ENCODE measurements at places on chromosomes 7 and 10. TPM values are rescaled to one million over a fixed set of nuclear protein-coding genes. Genes with fewer than 3 reads are reported as not detected.

DNA sequence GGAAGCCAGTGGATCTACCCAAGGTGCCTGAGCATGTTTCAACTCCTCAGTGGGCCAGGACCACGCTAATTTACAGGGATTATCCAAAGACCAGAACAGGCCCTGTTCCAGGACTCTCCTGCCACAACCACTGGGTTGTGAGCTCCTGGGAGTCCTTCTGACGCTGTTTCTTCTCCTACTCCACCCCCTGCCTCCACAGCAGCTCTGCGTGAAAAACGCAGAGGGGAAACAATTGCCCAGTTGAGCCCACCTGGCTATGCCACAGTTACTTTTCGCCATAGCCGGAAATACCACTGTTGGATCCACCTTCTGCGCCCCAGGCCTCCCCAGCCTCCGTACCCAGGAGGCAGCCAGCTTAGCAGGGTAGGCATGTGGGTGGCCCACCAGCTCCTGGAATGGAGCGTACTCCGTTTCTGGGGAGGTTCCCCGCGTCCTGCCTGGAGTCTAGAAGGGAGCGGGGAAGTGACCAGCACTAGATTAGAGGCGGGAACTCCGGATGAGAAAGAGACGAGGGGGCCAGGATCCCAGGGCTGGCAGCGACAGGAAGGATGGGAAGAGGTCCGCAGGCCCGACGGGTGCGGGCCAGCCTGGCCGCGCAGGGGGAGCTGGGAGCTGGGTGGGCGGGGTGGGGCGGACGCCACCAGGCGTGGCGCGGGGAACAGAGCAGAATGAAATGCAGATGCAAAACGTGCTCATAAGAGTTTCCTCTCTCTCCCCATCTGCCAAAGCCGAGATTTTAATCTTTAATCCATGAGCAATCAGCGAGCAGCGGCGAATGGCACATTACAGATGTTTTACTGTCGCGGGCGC, 32.1 kb upstream of the PAX2 start:
- no peak for DNase-seq

DNA sequence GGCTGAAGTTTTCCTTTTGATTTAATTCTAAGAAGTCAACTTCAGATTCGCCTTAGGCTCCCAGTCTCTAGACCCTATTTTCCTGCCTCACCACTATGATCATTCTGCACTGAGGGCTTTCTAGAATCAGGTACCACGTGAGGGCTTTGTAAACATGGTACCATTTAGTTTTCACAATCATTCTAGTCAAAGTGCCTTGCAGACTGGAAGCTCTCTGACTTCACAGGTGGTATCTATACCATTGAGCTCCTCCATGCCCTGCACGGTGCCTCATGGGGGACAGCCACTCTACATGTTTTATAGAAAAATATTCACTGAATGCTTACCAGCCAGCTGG, 106.5 kb downstream of the ABLIM1 start:
- DNase-seq: no peak

CCL24 gene
- total RNA-seq: not detected

- no peak for DNase-seq
Measured at GRCh38 chr7:21028599-21028998, 241.9 kb upstream of the SP8 start.

OR2A14 gene
- not detected for total RNA-seq

DNA sequence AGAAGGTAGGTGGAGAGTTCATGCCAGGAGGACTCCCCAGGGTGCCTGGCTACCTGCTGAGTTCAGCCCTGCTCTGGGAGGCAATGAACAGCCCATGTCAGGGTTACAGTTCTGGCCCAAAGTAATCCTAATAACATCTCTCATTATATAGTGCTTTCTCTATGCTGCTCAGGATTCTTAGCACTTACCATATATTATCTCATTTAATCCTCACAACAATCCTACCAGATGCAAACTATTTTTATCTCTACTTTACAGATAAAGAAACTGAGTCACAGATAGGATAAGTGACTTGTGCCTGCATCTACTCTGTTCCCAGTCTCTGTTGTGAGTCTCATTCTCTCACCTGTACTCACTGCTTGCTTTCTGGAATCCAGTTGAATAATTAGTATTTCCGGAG, 105.1 kb upstream of the NFE2L3 start:
- DNase-seq: no peak

TEX47 gene
- total RNA-seq: not detected

DNA sequence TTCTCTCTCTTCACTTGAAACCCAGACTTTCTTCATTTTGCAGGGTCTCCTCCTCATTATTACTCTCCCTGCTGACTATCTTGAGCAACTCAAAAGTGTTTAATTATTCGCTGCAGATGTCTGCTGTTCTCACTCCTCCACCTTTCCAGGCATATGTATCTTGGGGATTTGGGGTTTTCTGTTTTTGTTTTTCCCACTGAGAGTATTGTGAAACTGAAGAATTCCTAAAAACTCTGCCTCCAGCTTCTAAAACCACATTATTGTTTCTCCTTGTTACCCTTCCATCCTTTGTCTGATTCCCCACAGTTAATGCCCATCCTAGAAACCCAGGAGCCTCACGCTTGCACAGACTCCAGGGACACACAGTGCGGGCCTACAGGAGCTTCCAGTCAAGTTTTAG, 51.3 kb downstream of the WNT2 start:
- no peak for DNase-seq

GRCh38 chr10:3756360-3756740, 28.7 kb downstream of the KLF6 start:
- DNase-seq: no peak

DNA sequence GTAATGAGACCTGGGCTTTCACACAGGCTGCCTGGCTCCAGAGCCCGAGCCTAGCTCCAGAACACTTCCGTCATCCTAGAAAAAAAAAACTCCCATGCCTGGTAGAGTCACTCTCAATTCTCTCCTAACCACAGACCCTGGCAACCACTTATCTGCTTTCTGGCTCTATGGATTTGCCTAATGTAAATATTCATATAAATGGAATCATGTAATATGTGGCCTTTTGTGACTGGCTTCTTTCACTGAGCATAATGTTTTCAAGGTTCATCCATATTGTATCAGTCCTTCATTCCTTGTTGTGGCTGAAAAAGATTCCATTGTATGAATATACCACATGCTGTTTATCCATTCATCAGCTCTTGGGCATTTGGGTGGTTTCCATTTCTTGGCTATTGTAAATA, 167.7 kb upstream of the MKLN1 start:
- DNase-seq: no peak

BMPER gene
- total RNA-seq: not detected

GRCh38 chr10:30039567-30039966, 19.8 kb downstream of the JCAD start:
- no peak for DNase-seq

- DNase-seq: no peak
Measured at GRCh38 chr10:72292223-72292691, 18.5 kb downstream of the DDIT4 start.
